ENCODE measurements at places on chromosomes 2 and 18. TPM values are rescaled to one million over a fixed set of nuclear protein-coding genes. Genes with fewer than 3 reads are reported as not detected.
A peak's percentile ranks its signal among the peaks of the same experiment; 100 is the strongest.

Gene OSR1
- total RNA-seq: not detected

Gene LYPD6
- not detected for total RNA-seq

Gene TMEM178A
- not detected for total RNA-seq

DNA sequence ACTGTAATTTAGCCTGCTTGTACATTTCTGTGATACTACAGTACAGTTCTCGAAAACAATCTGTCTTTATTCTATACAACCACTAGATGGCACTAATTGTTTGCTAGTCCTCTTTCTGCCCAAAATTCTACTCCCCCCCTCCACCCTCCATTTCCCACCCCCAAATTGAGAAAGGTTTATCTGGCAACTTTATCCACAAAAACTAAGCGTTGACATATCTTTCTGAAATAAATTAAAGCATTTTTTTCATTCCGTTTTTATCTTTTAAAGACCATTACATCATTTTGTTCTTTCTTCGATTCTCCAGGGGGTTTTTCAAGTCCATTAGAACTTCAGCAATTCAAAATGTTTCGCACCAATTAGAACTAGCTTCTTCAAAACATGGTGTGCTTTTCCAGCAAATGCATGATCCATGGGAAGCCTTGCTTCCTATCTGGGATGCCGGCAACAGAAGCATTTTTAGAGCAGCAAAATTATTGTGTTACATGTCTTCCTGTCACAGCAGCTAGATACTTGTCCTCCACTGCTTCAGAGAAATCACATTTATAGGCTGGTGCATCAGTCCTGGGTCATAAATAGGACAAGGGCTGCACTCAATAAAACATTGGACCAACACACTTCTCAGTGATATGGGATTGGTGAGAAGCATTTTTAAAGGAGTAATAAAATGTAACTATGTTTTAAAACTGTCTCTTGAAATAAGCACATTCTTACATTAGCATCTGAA lies 241.3 kb downstream of the PAX3 start:
- DNase-seq: peak; percentile 58

Measured in Karpas-422 (cell line).